ENCODE measurements at places on chromosomes 16 and 17.

DNA sequence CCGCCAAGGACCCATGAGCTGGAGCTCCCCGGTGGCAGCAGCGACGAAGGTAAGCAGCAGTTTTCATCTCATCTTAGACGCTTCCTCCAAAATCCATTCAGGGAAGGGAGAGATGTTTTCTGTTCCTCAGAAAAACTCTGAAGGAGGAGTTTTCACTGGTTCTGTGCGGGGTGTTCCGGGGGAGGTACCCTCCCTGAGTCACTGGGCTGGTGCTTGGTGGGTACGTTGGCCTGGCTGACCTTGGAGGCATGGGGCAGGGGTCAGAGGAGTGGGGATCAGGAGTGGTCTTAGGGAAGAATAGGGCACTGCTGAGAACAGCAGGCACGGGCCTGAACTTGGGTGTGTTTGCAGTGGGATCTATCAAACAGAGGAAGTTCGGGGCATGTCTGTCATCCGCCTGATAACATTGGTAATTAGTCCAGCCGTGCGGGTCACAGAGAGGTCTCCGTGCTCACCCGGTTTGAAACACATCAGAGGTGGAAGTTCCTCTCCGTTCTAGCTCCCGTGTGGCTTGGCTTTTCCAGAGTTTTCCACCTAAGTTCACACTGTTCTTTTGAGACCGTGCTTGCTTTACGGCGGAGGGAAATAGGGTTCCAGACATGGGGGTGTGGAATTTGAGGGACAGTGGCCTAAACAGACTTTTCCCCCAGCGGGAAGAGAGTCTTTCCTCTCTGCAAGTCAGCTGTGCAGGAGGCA is 59.6 kb upstream of the CIBAR2 start:
- no peak for DNase-seq

- no peak for DNase-seq
Measured at GRCh38 chr17:63479495-63480184, 2.8 kb downstream of the ACE start.

DNA sequence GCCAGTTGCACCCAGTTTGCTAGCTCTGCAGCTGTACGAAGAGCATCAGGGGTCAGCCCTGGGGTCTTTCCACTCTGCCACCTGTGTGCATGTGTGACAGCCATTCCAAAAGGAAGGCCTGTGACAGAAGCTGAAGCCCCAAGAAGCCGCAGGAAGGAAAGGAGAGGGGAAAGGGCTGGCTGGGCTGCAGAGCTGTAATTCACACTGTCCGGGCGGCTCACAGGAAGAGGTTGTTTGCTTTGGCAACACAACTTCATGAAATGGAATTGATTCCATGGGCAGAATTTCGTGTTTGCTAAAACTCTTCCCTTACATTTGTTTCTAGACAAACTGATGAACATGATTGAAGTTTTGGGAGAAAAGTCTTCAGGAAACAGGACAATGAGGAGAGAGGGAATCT is 14.8 kb downstream of the TMEM204 start:
- DNase-seq = no peak

DNA sequence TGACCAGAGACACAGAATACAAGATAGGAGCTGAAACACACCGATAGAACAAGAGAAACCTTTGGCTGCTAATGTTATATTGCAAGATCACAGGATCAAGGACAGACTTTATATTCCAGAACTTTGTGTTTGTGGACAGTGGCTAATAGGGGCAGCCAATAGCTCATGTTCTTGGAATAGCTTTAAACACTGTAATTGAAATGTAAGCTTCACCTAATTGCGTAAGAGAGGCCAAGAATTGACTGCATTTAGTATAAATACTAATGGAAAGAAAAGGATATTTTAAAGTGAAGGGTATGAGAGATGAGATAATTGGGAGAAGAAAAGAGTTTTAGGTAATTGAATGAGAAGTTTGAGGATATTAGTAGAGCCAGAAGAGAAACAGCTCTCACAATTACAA is 758.8 kb downstream of the CDH11 start:
- DNase-seq = no peak

DNA sequence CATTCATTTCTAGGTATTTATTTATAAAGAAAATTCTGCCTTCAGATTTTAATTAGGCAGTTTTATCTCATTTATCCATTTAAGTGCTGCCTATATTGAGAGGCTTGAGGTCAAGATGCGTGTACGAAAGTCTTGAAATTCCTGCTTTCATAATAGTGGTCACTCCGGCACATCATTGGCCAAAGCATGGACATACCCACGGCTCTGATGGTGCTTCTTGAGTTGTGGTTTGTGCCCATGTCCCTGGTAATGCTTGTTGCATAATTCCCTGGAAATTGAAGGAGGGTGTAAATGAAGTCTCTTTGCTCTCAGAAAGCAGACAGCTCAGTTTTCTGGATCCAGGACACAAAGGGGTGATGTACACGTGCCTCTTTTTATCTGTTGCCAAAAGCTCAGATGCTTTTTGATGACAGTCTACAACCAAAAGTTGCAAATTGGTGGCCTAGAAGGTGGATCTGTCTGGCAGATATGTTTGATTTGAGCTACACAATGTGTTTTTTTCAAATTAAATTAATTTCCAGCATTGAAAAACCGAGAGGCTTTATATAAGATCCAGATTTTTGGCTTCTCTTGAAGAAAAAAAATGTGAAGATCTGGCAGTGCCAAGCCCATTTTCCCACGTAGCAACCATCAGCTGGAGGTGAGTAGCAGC is 94.4 kb downstream of the SHISA9 start:
- no peak for DNase-seq

GRCh38 chr17:8941520-8941919 is 24.0 kb downstream of the PIK3R5 start:
- DNase-seq = peak; percentile 88

GRCh38 chr16:57178196-57178595 is 7.6 kb downstream of the PSME3IP1 start:
- DNase-seq = no peak

DNA sequence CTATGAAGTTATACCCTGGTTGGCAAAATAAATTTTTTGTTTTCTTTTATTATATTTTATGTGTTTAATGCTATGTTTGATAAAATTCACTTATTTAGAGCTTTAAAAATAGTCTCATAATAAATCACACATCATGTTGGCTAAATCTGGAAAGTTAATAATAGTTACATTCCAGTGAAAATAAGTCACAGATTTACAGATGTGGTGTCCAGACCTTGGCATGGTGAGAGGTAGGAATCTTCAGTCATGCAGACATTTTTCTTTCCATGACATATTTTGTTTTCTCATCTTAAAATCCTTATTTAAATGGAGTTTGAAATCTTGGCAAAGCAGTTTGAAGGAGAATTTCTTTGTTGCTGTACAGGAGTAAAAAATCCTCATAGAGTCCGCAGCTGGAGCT is 48.1 kb upstream of the GOSR1 start:
- no peak for DNase-seq

GRCh38 chr16:84329843-84330684 is 35.4 kb downstream of the WFDC1 start:
- no peak for DNase-seq

- peak; percentile 62 for DNase-seq
Measured at GRCh38 chr17:1179112-1179817, 516 bp downstream of the ABR start.

GRCh38 chr17:14831491-14831890 is 433.6 kb downstream of the PMP22 start:
- no peak for DNase-seq

DNA sequence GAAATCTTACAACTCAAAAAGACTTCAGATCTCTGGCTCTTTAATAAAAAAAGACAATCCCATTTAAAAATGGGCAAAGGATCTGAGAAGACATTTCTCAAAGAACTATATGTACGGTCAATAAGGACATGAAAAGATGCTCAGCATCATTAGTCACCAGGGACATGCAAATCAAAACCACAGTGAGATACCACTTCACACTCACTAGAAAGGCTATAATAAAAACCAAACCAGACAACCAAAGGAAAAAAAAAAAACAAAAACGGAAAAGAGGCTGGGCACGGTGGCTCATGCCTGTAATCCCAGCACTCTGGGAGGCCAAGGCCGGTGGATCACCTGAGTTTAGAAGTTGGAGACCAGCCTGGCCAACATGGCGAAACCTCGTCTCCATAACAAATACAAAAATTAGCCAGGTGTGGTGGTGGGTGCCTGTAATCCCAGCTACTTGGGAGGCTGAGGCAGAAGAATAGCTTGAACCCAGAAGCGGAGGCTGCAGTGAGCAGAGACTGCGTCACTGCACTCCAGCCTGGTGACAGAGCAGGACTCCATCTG is 1.7 kb upstream of the NPIPB7 start:
- no peak for DNase-seq

DNA sequence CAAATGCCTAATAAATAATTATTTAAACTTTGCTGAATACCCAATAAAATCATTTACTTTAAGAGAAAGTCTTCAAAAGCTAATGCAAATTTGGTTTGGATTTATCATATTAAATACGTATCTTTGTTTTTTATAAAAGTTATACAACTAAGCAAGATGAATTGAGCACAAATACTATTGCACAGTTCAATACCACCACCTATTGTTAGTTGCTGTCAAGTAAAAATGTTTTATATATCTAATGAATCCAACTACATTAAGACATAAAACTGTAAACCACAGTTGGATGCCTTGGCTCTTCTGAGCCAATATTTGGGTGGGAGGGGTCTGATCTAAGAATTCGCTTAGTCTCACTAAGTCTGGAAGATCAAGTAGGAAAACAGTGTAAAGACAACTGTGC is 7.7 kb downstream of the FBXL20 start:
- no peak for DNase-seq

- DNase-seq = no peak
Measured at GRCh38 chr17:82914375-82914774, 74.6 kb upstream of the ZNF750 start.

DNA sequence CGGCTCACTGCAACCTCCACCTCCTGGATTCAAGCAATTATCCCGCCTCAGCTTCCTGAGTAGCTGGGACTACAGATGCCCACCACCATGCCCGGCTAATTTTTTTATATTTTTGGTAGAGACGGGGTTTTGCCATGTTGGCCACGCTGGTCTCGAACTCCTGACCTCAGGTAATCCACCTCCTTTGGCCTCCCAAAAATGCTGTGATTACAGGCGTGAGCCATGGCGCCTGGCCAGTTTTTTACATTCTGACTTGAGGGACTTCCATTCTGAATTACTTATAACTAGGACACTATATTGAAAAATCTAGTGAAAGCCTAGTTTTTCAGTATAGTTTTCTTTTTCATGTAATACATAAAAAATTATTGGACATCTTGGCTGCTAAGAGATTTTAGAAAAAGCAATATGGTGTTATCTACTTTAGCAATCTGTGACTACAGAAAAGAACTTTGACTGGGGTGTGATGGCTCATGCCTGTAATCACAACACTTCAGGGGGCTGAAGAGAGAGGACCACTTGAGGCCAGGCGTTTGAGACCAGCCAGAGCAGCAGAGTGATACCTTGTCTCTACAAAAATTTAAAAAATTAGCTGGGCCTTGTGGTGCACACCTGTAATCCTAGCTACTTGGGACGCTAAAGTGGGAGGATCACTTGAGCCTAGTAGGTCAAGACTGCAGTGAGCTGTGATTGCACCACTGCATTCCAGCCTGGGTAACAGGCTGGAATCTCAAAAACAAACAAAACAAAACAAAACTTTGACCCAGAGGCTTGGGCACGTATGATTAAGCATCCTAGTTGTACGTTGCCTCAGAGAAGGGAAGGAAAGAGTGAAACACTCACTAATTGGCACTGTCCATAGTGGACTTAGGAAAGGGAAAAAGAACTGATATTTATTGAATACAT is 26.8 kb upstream of the GOSR1 start:
- no peak for DNase-seq
